ENCODE measurements at places on chromosomes 11 and 22.

DNA sequence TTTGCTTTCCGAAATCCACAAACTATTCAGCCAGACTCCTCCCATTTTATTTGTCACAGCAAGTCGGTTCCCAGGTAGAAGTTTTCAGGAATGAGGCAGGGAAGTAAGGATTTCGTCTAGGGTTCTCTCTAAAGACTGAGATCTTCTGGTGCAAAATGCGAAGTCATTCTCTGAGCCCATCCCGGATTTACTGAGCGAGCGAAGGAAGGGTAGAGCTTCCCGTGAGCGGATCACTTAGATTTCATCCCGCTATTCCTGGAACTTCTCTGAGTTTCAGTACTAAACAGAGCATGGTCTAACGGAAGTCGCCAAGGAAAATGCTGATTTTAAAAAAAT is 3.1 kb upstream of the CALCA start:
- DNase-seq = no peak

GRCh38 chr11:67662142-67662834 is 11.8 kb upstream of the ACY3 start:
- DNase-seq = no peak

- DNase-seq = peak; percentile 25
Measured at GRCh38 chr22:24325105-24325757, 54.6 kb downstream of the SPECC1L start.

DNA sequence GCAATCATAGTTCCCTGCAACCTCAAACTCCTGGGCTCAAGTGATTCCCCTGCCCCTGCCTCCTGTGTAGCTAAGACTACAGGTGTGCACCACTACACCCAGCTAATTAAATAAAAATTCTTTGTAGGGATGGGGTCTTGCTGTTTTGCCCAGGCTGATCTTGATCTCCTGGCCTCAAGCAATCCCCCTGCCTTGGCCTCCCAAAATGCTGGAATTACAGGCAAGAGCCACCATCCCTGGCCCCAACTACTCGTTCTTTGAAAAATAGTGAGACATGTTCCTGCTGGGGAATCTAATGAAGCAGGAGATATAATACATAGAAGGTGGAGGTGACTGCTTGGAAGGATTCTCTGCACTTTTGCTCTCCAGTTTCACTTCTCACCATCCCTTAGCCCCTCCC is 40.1 kb upstream of the RFPL3 start:
- no peak for DNase-seq

GRCh38 chr22:41557401-41558240 is 3.2 kb upstream of the CSDC2 start:
- DNase-seq = no peak

DNA sequence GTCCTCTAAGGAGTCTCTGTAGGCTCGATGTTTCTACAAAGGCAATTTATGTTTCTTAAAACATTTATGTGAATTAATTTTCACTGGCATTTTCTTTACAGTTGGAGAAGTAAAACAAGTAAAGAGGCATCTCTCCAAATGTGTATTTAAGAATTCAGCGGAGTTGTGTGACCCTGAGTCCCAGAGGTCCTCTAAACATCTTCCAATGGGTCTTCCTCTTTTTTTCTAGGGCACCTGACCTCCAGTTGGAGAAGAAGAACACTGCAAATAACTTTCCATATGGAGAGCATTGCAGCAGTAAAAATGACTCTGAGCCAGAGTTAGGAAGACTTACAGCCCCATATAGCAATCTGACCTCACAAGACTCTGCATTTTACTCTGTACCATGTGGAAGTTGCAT is 480.5 kb upstream of the RAG2 start:
- no peak for DNase-seq

DNA sequence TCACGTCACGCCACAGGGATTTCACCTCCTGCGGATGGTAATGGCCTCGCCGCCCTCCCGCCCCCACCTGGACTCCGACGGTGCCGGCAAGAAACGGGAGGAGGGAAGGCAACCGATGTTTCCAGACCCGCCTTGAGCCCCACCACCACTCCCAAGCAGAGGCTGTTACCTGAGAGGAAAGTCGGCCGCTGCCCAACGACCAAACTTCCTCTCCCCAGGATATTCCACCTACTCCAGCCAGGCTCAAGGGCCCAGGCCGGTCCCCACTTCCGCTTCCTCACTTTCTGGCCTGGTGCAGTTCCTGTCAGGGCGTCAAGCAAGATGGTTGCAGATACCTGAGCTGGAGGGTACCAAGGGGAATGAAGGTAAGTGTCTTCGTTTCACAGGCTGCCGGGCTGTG is at the start of gene ENTHD1:
Gene ENTHD1 (minus strand): TSS at position 235 of the 400 bp plus-strand sequence. CDS start 6,012 bp downstream, outside the sequence.
- DNase-seq = no peak

GRCh38 chr11:76672431-76673175 is 2.1 kb upstream of the LRRC32 start:
- peak; percentile 53 for DNase-seq

GRCh38 chr22:18113680-18114394 is 3.2 kb downstream of the TUBA8 start:
- no peak for DNase-seq

- DNase-seq = no peak
Measured at GRCh38 chr11:71204294-71204693, 48.1 kb downstream of the SHANK2 start.

DNA sequence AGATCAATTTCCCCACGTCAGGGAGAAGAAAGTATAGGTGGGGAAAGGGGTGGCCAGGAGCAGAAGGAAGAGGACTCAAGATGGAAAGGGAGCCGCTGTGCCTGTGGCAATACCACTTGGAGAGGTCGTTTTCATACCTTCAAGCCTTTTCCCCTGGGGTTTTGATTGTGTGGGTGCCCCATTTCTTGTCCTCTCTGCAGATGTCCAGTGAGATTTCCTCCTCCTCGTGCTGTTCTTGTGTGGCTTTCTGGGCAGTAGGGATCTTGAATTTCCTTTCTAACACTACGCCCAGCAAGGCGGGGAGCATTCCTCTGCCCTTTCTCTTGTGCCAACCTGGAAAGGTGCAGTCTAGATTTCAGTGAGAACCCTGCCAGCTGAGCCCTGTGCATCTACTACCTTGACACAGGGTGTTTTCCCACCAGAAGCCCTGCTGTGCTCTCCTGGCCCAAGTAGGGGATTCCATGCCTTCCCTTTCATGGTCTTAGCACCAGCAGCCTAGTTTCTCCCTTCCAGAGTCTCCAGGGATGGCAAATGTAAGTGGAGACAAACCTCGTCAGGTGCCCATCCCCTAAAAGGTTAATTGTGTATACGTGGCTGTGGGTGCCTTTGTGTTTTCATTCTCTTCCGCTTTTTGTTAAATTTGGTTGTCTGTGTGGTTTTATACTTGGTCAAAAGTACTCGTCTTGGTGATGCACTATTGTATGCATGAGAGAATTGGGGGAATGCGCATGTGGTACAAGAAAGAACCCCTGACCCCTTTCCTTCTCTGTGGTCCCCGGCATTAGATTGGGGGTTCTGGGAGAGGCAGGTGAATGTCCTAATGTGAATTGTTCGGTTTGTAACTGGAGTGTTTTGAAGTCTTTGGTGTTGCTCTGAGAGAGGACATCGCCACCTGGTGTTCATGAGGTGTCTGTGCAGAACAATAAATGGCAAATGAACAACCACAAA is 71.4 kb upstream of the MPEG1 start:
- DNase-seq = peak; percentile 59

- peak; percentile 12 for DNase-seq
Measured at GRCh38 chr11:47616726-47617416, 22.7 kb upstream of the C1QTNF4 start.

DNA sequence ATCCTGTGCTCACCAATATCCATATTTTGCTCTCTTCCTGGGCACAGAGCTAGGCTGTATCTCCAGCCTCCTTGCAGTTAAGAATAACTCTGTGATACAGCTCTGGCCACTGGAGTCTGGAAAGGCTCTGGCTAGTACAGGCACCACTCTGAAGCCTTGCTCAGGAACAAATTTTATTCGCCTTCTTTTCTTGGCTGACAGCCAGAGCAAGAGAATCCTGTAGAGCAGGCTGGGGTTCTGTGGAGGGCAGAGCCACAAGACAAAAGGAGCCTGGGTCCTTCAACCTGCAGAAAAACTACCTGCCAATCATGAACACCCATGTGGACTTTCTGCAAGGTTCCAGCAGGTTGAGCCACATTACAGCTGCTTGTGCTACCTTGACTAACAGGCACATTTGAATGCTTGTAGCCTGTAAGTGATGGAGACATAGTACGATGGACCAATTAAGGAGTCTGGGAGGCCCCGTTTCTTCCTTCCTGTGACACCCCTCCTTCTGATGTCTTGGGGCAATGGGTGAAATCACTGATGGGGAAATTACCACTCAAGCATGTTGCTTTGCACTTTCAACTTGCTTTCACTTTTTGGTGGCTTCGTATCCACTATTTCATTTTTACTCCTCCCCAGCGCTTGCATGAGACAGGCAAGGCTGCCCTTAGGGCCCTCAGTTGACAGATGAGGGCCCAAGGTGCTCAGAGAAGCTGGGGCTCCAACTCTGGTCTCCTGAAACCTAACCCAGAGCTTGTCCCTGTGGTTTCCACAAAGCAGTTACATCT is 267.2 kb upstream of the SYN3 start:
- DNase-seq = peak; percentile 8

- DNase-seq = peak; percentile 76
Measured at GRCh38 chr11:68843703-68844312, 2.1 kb upstream of the CPT1A start.

DNA sequence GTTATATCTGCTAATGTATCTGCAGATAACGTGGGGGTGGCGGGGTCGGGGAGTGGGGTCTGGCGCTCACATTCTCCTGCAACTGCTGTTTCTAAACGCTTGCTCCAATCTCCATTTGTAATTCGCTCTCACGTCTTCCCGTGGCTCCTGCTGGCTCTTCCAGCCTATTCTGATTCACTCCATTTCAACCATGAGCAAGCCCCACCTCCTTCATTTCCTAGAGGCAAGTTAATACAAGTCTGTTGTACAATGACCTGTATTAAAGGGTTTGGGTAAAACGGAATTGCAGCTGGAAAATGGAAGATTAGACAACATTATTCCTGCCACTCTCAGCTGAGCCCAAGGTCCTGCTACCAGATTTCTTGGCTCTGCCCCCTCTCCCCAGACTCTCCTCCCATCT is 132.3 kb downstream of the CSNK2A3 start:
- no peak for DNase-seq

DNA sequence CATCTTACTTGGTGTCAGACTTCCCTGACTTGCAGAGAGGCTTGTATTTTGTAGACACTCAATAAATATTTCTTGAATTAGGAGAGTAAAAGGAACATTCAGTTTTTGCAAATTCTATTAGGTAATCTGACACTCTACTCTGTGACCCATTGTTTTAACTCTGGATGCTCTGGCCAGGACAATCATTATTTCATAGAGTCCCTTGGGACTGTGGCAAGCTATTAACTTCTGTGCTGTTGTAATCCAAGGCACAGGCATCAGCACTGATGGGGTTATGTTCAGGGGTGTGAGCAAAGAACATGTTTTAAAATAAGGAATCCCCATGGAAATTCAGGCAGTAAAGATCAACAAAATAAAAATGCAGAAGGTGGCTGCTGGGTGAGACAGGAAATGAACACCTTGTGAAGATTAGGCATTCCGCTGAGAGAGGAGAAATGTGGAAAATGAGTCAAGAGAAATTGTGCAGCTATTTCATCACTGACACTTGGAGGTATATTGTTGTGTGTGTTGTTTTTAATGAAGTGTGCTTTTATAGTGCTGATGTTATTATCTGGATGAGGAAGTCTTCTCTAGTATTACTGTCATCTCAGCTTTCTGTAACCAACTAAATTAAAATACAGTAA is 175.2 kb downstream of the WNT11 start:
- DNase-seq = no peak

GRCh38 chr11:11757909-11758308 is 83.9 kb upstream of the USP47 start:
- no peak for DNase-seq

GRCh38 chr11:57421805-57422204 is 5.1 kb downstream of the SLC43A3 start:
- no peak for DNase-seq

DNA sequence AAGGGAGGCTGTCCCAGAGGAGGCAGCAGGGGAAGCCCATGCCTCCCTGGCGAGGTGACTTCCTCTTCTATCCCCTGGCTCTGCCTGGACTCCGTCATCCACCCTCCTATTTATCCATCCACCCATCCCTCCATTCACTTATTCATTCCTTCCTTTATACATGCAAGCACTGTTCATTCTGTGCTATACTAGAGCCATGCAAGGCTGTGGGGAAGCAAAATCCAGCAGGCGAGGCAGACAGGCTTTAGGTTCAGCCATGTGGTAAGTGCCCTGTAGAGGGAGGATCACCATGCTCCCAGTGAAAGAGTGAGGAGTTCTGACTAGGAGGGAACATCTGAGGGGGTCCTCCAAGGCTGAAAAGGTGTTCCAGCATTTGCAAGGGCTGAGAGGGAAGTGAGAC is 1.2 kb upstream of the NAALADL1 start:
- DNase-seq = no peak

DNA sequence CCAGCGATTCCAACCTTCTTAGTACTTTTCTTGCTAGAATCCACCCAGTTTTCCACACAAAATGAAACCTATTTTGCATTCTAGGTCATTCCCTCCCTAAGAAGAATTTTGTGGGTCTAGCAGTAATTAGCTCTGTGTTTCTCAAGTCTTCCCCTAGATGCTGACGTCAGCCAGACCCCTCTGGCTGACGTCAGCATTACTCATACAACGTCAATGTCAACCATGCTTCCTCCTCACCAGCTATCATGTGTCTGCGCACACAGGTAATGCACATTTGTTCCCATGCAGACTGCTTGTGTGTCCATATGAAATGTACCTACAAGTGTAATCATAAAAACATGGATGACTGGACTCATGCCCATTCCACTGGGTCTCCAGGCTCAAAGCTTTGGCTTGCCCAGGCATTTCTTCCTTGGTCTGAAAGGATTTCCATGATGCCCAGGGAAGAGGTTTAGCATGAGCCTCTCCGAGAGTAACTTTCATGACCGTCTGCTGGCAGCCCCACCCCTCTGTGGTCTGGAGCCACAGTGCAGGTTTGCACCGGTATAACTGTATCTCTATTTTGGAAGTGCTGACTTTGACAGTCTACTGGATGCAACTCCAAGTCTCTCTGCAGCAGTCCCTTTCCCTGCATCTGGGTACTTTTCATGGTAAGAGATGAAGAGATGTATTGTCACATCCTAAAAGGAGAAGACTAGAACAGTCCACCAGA is 58.6 kb downstream of the DSCAML1 start:
- DNase-seq = no peak
